ENCODE measurements at places on chromosomes 7 and 10. TPM values are rescaled to one million over a fixed set of nuclear protein-coding genes. Genes with fewer than 3 reads are reported as not detected.
A peak's percentile ranks its signal among the peaks of the same experiment; 100 is the strongest.

- H3K4me3 ChIP-seq = no peak overlapping the region
- H3K4me1 ChIP-seq = peaks cover 12% of the 10 kb centered on the region
- H3K27me3 ChIP-seq = no peaks in the 10 kb centered on the region
- no peak for DNase-seq
Observed at GRCh38 chr10:98266647-98267046, 1.3 kb downstream of the LOXL4 start.

Gene ATG9B
- total RNA-seq = not detected

DNA sequence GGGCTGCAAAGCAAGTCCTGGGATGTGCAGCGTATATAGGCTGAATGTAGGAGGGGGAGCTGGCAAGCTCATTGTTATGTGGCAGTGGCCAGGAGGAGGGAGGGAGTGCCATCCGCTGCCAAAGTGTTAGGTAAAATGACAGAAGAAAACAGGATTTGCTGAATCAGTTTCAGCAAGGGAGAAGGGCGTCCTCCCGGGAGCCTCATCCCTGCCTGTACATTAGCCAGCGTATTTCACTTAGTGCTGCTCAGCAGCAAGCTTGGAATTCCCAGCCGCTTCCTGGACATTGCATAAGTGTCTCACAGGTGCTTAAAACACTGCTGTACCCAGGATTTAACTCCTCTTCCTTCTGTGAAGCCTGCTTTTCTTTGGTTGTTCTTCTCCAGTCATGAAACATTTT lies 2.5 kb downstream of the NIPSNAP2 start:
- no peak overlapping the region for H3K4me3 ChIP-seq
- no peaks in the 10 kb centered on the region for H3K36me3 ChIP-seq
- no peak for DNase-seq
- H3K27me3 ChIP-seq = no peaks in the 10 kb centered on the region
- peaks cover 6% of the 10 kb centered on the region for H3K4me1 ChIP-seq

GRCh38 chr7:113267271-113267670 lies 148.9 kb upstream of the SMIM30 start:
- H3K27ac ChIP-seq = no peak overlapping the region
- no peaks in the 10 kb centered on the region for H3K27me3 ChIP-seq
- DNase-seq = no peak
- H3K36me3 ChIP-seq = no peaks in the 10 kb centered on the region

- H3K4me3 ChIP-seq = no peak overlapping the region
- no peak overlapping the region for H3K27ac ChIP-seq
- H3K36me3 ChIP-seq = no peaks in the 10 kb centered on the region
- no peak for DNase-seq
- no peaks in the 10 kb centered on the region for H3K27me3 ChIP-seq
- no peaks in the 10 kb centered on the region for H3K4me1 ChIP-seq
Observed at GRCh38 chr10:62512732-62513475, 138.7 kb downstream of the ZNF365 start.

GRCh38 chr7:35695473-35695850 lies 527 bp upstream of the HERPUD2 start:
- H3K27ac ChIP-seq = peak overlapping the region; percentile 99
- no peaks in the 10 kb centered on the region for H3K27me3 ChIP-seq
- no peaks in the 10 kb centered on the region for H3K36me3 ChIP-seq
- H3K4me3 ChIP-seq = peak overlapping the region; percentile 93
- H3K4me1 ChIP-seq = no peaks in the 10 kb centered on the region

- no peak overlapping the region for H3K27ac ChIP-seq
- H3K36me3 ChIP-seq = no peaks in the 10 kb centered on the region
- H3K4me3 ChIP-seq = no peak overlapping the region
- no peaks in the 10 kb centered on the region for H3K27me3 ChIP-seq
- no peak for DNase-seq
- H3K4me1 ChIP-seq = no peaks in the 10 kb centered on the region
Observed at GRCh38 chr10:95574649-95575365, 13.6 kb upstream of the SORBS1 start.

Gene GNAT3
- total RNA-seq = not detected

- H3K4me3 ChIP-seq = no peak overlapping the region
- no peaks in the 10 kb centered on the region for H3K36me3 ChIP-seq
- no peak for DNase-seq
- H3K27me3 ChIP-seq = no peaks in the 10 kb centered on the region
- H3K4me1 ChIP-seq = no peaks in the 10 kb centered on the region
Observed at GRCh38 chr10:129344731-129345355, 122.2 kb upstream of the MGMT start.

DNA sequence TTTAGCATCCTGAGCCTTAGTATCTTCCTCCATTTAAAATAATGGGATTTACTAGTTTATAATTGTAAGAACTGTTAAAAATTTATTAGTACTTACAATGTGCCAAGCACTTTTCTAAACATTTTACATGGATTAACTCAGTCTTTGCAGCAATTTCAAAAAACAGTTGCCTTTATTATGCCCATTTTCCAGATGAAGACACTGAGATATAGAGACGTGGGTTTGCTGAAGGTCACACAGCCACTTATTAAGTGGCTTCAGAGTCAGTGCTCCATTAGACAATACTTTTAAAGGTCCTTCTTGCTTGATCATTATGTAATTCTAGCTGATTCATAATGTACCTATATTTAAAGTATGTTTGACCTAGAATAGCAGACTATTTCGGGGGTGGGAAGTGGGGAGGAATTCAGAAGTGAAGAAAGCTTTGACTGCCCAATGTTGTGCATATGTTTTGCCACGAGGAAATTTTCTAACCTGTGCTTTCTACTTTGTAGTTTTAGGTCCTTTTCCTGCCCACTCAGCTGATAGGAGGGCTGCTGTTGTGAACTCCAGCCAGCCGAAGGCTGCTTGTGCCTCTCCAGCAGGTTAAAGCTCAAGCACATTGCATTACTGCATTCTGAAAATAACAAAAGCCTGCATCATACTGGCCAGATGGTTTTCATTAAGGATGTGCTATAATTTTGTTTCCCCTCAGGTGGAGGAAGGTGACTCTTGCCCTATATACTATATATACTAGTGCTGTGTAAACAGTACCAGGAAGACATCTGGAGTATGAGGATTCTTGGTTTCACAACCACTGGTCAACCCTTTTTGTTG lies 4.3 kb downstream of the PLEKHA8 start:
- H3K36me3 ChIP-seq = no peaks in the 10 kb centered on the region
- no peak for DNase-seq
- no peaks in the 10 kb centered on the region for H3K27me3 ChIP-seq
- no peak overlapping the region for H3K4me3 ChIP-seq

- no peak within 1 kb of the TSS for H3K27ac ChIP-seq
- no peak for DNase-seq
- H3K4me1 ChIP-seq = no peaks in the 10 kb centered on the region
Observed at GRCh38 chr7:8433477-8434289, at the start of gene NXPH1. NXPH1 (plus strand) TSS chr7:8433609.

GRCh38 chr7:151118108-151119054 lies 32.1 kb downstream of the AGAP3 start:
- H3K27ac ChIP-seq = no peak overlapping the region
- peaks cover 69% of the 10 kb centered on the region for H3K36me3 ChIP-seq
- DNase-seq = no peak
- no peak overlapping the region for H3K4me3 ChIP-seq

Gene FFAR4
- total RNA-seq = 1.0 TPM

GRCh38 chr10:9305018-9305655 lies 1250.6 kb downstream of the GATA3 start:
- DNase-seq = no peak
- H3K4me1 ChIP-seq = no peaks in the 10 kb centered on the region
- H3K4me3 ChIP-seq = no peak overlapping the region

GRCh38 chr7:140596519-140597427 lies 43.8 kb downstream of the DENND2A start:
- H3K36me3 ChIP-seq = no peaks in the 10 kb centered on the region
- H3K4me1 ChIP-seq = no peaks in the 10 kb centered on the region
- H3K27me3 ChIP-seq = no peaks in the 10 kb centered on the region
- no peak overlapping the region for H3K4me3 ChIP-seq
- DNase-seq = no peak
- peak overlapping the region; percentile 22 for H3K27ac ChIP-seq

Gene DYNC1I1
- 9.4 TPM for total RNA-seq

Gene HMX3
- not detected for total RNA-seq

Gene NRG3
- total RNA-seq = 1.1 TPM

- H3K4me1 ChIP-seq = no peaks in the 10 kb centered on the region
- H3K27me3 ChIP-seq = no peaks in the 10 kb centered on the region
- no peak overlapping the region for H3K27ac ChIP-seq
- DNase-seq = peak; percentile 56
- H3K4me3 ChIP-seq = no peak overlapping the region
Observed at GRCh38 chr10:96416643-96417042, 57.8 kb upstream of the OPALIN start.

DNA sequence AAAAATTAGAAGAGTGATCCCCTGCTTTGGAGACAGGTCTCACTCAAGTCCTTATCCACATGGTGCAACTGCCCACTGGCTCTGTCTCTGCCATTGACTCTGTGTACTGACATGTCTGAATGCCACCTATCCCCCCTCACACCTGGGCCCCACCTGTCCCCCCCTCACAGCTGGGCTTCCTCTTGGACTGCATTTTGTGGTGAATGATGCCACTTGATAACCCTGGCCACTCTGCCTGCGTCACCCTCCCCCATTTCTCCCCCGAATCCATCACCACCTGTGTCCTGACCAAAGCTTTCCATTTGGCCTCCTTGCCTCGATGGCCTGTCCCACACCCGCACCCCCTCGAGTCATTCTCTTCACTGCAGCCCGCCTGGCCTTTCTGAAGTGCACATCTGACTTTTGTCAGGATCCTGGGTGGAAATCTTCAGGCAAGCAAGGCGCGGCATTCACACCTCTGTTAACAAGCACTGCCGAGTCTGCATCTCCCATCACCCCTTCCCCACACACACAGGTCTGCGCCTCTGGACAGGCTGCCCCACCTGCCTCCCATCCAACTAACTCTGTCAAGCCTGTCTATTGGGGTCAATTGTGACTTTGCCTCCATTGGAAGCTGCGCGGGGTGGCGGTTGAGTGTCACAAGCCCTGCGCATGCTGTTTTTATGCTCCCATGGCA lies 175.3 kb upstream of the KLF14 start:
- H3K27me3 ChIP-seq = no peaks in the 10 kb centered on the region
- peak overlapping the region; percentile 51 for H3K4me3 ChIP-seq
- peaks cover 88% of the 10 kb centered on the region for H3K4me1 ChIP-seq
- no peaks in the 10 kb centered on the region for H3K36me3 ChIP-seq
- peak overlapping the region; percentile 43 for H3K27ac ChIP-seq

- H3K36me3 ChIP-seq = no peaks in the 10 kb centered on the region
- no peak overlapping the region for H3K4me3 ChIP-seq
- no peak for DNase-seq
- no peak overlapping the region for H3K27ac ChIP-seq
- no peaks in the 10 kb centered on the region for H3K4me1 ChIP-seq
Observed at GRCh38 chr7:101547916-101548661, 81.0 kb downstream of the MYL10 start.

DNA sequence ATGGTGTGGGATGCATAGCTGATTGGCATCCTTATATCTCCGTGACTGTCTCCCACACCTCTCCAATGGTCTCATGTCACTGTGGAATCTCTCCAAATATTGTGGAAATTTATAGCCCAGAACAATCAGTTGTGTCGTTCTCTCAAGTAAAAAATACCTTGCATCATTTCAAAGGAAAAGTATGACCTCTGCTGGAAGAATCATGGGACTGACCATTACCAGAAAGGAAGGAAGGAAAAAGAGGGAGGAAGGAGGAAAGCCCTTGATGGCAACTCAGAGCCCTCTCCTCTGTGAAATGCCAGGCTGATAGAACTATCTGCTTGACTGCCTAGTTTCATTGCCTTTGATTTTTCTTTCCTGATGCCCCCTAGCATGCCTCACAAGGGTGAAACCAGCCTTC lies 76.3 kb downstream of the FOXI2 start:
- H3K4me3 ChIP-seq = no peak overlapping the region
- H3K27ac ChIP-seq = no peak overlapping the region
- H3K36me3 ChIP-seq = no peaks in the 10 kb centered on the region
- no peaks in the 10 kb centered on the region for H3K4me1 ChIP-seq

Gene ARHGAP19
- total RNA-seq = 82.7 TPM

DNA sequence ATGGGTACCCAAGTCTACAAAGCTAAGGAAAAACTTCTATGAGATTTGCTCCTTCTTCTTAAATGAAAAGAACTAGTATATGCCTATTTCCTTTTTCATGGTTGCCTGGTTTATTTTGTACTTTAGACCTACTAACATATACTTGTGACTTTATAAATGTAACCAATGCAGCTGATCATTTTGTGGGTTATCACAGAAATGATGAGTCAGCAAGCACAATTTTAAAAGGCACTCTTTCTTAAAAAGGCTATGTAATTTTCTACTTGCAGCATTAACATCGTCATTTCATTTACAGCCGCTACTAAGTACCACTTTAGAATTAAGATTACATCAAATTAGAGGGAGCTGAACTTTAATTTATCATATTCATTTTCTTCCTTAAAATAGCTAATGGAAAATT lies 13.6 kb downstream of the NEBL start:
- no peak overlapping the region for H3K27ac ChIP-seq
- no peaks in the 10 kb centered on the region for H3K36me3 ChIP-seq
- no peaks in the 10 kb centered on the region for H3K4me1 ChIP-seq
- no peak for DNase-seq
- H3K4me3 ChIP-seq = no peak overlapping the region

DNA sequence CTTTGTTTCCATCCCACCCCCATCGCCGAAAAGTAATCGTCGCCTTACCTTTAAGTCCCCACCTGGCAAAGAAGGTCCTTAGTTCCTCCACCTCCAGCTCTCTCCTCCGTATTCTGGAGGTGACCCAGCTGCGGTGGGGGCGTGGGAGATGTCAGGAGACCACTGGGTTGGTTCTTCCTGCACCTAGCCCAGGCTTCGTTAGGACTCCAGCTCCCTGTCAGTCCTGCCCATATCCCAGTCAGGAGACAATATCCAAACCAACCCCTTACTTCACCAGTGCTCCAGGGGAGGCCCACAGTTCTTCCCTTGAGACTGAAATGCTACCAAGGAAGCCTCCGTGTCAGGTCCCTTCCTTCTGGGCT lies 693 bp downstream of the ADIRF start:
- H3K36me3 ChIP-seq = no peaks in the 10 kb centered on the region
- peak overlapping the region; percentile 96 for H3K27ac ChIP-seq
- no peaks in the 10 kb centered on the region for H3K27me3 ChIP-seq
- no peaks in the 10 kb centered on the region for H3K4me1 ChIP-seq
- H3K4me3 ChIP-seq = peak overlapping the region; percentile 64

GRCh38 chr10:48671914-48672595 lies 12.6 kb upstream of the WDFY4 start:
- no peaks in the 10 kb centered on the region for H3K36me3 ChIP-seq
- H3K4me3 ChIP-seq = no peak overlapping the region
- no peaks in the 10 kb centered on the region for H3K4me1 ChIP-seq
- no peak for DNase-seq
